ENCODE measurements at places on chromosomes 5 and 9.

- DNase-seq: no peak
Measured at GRCh38 chr5:1152156-1152555, 40.3 kb upstream of the SLC12A7 start.

- no peak for DNase-seq
Measured at GRCh38 chr5:3954633-3955032, 359.0 kb downstream of the IRX1 start.

DNA sequence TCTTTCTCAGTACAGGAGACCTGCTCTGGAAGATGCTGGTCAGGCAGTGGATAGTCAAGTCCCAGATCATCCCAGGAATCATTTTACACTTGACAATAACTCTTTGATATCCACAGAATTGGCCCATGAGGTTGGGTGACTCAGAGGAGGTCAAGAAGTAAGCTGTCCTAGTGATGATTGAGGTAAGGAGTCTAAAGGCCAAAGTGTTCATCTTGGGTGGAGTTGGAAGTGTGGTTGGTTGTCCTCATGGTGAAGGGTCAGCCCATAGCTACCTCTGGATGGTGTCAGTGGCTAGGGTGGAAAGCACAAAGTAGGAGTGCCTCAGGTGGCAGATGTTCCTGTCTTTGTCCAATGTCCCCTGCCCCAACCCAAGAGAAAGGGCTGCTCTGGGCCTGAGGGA is 24.1 kb upstream of the RCL1 start:
- no peak for DNase-seq

DNA sequence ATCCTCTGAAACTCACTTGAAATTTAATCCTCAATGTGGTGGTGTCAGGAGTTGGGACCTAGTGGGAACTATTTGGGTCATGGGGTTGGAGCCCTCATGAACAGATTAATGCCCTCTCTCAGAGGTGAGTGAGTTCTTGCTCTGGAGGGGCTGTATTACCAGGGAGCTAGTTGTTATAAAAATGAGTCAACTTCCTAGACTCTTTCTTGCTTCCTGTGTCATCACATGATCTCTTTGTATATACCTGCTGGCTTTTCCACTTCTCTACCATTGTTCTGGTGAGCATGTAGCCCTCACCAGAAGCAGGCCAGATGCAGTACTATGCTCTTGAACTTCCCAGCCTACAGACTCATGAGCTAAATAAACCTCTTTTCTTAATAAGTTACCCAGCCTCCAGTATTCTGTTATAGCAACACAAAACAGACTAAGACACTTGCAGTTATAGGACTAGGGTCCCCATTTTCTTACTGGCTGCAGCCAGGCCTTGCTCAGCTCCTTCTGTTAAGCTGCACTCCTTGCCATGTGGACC is 127.5 kb downstream of the SUSD1 start:
- no peak for DNase-seq

DNA sequence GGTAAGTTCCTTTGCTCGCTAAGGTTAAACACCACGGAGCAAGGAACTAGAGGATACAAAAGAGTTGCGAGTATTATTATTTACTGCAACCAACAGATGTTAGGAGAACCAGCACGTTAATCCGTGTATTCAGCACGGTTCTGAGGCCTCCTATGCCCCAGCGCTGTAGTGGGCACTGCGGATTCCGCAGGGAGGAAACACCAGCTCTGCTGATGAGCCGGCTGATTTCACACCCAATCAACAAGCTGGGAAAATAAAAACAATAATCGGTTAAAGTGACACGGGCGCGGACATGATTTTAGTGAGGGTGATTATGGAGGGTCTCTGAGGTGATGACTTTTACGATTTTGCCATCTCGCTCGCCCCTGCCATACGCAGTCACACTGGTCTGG is 702 bp upstream of the PRELID2 start:
- no peak for DNase-seq

- DNase-seq: no peak
Measured at GRCh38 chr9:29514336-29514735, 1941.1 kb upstream of the C9orf72 start.

- DNase-seq: no peak
Measured at GRCh38 chr5:63314551-63314950, 647.7 kb downstream of the HTR1A start.

DNA sequence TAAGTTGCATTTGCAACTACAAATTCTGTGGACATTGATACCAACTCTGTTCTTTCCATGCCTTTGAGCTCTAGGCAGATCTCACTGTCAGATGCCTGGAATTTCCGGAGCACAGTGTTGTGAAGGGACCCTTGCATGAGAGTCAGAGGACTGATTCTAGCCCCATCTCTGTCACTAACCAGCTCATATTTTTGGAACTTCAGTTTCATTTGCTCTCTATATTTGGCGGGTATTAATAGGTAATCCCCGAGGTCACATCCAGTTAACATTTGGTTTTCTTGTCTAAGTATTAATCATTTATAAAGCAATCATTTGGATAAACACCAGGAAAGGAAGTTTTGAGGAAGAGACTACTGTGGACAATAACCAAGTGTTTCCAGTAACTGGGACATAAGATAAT is 115.7 kb downstream of the MAN2A1 start:
- DNase-seq: no peak

GRCh38 chr5:176995896-176996767 is 10.4 kb downstream of the UIMC1 start:
- no peak for DNase-seq

DNA sequence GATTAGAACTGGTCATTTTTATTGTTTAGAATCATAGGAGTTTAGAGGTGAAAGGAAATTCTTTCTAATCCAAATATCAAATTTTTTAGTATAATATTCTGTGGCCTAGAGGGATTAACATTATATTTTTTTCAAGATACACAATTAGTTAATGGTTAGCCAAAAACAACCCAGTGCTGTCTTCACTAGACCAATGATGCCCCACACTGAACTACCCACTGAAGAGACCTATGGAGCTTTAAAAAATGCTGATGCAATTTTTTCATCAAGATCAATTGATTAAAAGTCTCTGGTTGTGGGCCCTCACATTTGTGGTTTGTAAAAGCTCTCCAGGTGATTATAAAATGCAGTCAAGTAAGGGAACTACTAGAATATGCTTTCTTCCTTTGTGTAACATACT is 274.1 kb upstream of the C9orf72 start:
- DNase-seq: no peak

GRCh38 chr9:4435197-4435596 is 55.1 kb upstream of the SLC1A1 start:
- no peak for DNase-seq

DNA sequence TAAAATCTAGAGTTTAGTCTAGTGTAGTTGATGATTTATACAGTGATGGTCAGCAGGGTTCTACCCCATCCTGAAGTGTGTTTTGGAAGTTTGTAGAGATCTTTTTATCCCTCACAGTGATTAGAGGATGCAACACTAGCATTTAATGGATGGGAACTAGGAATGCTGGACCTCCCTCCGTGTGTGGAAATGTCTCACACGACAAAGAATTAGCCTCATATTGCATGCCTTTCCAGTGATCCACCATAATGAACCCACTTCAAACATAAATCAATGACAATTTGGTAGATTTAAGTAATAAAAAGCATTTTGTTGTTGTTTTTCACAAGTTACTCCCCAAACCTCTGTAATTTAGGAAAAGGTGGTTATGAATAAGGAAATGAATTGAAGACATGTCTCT is 82.5 kb upstream of the LMNB1 start:
- DNase-seq: no peak

DNA sequence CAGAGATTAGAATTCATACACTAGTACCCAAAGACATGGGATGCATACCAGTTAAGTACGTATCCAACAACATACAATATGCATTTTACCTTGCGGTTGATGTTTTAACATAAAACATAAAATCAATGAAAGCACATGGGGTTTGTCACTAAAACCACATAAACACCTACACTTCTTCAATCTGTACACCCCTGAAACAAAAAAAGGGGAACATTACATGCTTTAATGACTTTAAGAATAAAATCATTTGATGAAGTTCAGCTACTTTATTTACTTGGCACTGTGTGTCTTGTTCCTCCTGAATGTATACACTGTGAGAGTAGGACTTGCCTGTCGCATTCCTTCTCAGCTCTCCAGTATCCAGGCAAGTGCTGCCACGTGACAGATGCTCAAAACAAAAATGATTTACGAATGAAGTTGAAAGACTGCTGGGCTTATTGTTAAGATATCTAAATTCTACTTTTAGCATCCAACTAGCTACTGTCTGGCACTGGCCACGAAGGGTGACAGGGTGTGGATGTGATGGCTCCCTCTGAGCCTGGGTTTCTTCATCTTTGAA is 21.0 kb downstream of the TNFSF15 start:
- no peak for DNase-seq

- DNase-seq: no peak
Measured at GRCh38 chr5:96317945-96318344, 115.1 kb downstream of the PCSK1 start.

DNA sequence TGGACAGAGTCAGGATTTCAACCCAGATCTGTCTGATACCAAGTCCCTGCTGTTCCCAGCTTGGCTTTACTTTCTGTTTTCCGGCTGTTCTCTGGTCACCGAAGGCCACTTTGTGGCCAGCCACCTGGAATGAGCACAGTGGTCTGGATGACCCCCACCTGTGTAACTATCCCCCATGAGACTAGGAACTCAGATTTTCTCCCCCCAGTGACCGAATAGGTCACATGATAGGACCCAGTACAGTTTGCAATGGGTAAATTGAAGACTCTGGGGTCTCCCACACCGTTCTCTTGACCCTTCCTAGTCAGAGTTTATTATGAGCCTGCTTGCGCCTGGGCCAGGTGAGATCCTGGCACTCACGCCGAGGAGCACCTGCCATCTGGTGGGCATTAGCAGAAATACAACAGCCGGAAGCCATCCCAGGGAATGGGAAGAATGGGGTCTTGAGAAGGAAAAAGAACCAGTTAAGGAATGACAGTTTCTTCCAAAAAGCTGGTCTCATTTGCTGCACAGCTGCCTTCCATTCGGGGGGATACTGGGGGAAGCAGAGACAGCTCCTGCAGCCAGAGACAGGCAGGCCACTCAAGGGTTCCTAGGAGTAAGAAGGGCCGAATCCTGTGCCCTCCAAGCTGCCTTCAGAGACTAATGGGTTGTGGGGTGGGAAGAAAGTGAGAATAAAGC is 7.1 kb downstream of the PHYHD1 start:
- DNase-seq: peak; percentile 23

DNA sequence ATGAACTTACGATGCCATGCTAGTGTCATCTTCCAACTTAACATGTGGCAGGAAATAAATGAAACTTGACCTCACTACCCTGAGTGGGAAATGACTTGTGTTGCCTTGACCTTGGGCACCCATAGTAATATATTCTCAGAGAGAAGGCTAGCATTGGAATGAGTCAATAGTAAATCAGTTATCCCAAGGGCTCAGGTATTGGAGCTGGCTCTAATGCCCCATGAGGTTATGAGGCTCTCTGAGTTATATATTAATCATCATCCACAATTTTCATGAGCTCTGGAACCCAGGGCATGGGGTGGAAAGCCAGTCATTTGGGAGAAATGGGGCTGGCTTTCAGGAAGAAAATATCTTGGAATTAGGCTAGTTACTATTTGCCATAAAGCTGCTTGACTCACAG is 42.4 kb upstream of the SMIM32 start:
- no peak for DNase-seq

- DNase-seq: no peak
Measured at GRCh38 chr5:132418881-132419280, 49.4 kb downstream of the SLC22A5 start.

GRCh38 chr5:90792725-90793124 is 234.1 kb downstream of the ADGRV1 start:
- DNase-seq: no peak

GRCh38 chr5:149540089-149540488 is 11.2 kb downstream of the CSNK1A1 start:
- no peak for DNase-seq

DNA sequence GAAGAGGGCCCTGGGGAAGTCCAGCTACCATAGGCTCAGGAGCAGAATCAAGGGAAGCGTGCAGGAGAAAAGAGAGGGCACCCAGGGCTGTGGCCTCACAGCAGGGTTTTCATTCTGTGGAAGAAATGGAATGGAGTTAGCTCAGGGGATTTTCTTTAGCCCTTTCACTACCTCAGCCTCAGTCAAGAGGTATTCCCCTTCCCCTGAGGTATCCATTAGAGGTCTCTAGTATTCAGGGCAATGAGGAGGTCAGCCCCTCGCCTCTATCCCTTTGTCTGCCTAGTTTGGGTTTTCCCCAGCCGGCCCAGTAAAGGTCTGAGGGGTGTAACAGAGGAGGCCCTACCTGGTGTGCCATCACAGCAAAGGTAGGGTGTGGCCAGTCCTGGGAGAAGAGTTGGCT is 21.5 kb downstream of the GFRA3 start:
- DNase-seq: no peak

- no peak for DNase-seq
Measured at GRCh38 chr5:100777680-100778300, 125.3 kb downstream of the ST8SIA4 start.

- no peak for DNase-seq
Measured at GRCh38 chr9:21070171-21070571, 7.6 kb downstream of the IFNB1 start.

DNA sequence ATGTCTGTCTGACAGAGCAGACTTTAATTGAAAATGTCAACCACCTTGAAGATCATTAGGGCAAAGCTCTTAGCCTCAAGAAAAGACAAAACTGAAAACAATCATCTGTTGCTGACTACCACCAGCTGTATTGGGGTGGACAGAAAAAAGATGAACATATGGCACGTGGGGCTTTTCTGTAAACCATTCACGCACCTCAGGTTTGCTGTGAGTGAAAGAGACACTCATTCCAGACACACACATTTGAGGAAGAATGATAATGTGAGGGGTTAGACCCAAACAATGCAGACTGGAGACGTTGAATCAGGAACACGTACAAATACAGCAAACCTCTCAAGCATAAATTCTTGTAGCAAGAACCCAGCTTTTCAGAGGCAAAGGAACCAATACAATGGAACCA is 158.7 kb downstream of the EBF1 start:
- no peak for DNase-seq

DNA sequence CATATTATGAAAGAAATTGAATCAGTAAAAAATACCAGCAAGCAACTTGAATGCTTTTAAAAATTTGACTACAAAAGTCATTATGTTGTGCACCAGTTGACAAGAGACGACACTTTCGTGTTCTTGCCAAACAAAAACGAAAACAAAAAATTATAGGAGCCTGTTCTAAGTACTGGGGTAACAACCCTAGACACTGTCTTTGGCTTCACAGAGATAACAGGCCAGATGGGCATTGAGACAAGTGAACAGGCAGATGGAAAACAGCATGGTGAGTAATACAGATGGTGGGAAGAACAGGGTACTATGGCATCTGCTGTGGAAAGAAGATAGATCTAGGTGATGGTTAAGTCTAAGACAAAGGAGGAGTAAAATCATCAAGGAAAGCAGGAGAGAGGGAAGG is 99.0 kb downstream of the CDH12 start:
- no peak for DNase-seq

DNA sequence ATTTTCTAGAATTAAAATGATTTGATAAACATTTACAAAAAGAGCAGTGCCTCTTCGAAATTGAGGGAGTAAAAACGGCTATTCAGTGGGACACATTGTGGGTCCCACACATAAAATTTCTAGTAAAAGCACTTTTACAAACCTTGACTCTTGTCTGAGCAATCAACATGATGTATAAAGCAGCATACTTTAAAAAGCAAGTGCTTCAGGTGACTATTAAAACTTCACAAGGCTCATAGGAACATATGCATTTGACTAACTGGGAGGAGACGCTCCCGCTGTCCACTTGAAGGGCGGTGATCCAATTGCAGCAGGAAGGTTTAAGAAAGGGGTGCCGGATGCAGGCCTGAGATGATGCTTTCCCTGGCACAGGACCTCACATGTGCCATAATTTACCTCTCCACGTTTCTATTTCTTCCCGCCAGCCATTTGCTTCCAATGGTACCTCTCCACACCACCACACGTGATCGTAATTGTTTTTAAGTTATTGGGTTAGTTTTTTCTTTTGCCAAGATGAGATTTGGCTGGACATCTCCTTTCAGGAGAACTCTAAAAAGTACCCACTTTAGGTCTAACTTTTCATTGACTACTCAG is 1.8 kb downstream of the MCTP1 start:
- DNase-seq: no peak

All from central memory CD8-positive, alpha-beta T cell (primary cell).